ENCODE measurements at places on chromosomes 5 and 9. TPM values are rescaled to one million over a fixed set of nuclear protein-coding genes. Genes with fewer than 3 reads are reported as not detected.

GRCh38 chr9:20940447-20941173, 90.8 kb downstream of the HACD4 start:
- DNase-seq, result no peak

Gene FRMD3
- 0.72 TPM for total RNA-seq

Gene SUSD3
- total RNA-seq, result not detected

DNA sequence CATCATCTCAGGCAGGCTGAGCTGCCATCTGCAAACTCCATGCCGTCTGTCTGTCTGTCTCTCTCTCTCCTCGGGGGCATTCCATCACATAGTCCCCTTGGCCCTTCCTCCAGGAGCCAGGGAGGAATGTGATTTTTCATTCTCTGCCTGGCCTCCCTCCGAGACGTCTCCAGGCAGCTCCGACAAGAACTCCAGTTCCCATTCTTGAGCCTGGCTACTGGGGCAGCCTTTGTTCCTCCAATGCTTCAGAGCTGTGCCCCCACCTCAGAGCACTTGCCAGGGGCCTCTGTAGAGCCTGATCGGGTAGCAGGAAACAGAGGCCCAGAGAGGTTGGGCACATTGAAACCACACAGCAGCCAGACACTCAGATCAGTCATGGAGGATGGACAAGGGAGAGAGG, 74.0 kb downstream of the COL27A1 start:
- no peak for DNase-seq

Gene SVEP1
- total RNA-seq, result 0.41 TPM

Gene SYNPO
- total RNA-seq, result 4.3 TPM

DNA sequence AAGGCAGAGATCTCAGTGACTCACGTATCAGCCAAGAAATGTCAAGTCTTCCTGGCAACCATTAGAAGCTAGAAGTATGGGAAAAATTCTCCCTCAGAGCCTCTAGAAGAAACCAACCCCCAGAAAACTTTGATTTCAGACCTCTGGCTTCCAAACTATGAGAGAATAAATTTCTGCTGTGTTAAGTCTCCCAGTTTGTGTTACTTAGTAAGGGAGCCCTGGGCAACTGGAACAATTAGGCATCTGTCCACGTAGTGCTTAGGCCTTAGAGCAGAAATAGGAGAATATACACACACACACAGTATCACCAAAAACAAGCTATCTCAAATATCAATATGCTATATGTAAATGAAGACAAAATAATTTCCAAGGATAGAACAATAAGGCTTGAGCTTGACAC, 894.8 kb upstream of the CDH10 start:
- DNase-seq, result no peak

DNA sequence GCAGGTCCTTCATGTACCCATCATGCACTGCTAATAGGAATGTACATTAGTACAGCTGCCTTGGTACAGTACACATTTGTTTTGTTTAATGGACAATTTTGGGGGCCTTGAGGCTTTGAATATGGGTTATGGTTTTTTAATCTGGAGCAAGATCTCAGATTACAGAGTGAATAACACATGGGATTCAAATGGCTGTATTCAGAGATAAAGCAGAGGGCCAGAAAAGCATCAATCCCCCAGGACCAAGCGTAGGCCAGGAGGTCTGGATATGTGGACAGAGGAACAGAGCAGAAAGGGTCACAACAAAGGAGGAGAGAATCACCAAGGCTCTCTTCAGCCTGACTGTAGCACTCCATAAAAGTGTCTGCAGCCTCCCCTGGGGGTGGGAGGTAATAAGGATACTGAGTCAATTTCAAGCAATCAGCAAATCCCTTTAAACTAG, 47.7 kb upstream of the STK32A start:
- no peak for DNase-seq

All from H4 (cell line).